Stimulated activated CD4-positive, alpha-beta T cell treated with anti-CD3 and anti-CD28 coated beads, Interleukin-4, amount 100 ng/mL, for 1 hour (primary cell): ENCODE measurements at places on chromosomes 5 and 9.
A peak's percentile ranks its signal among the peaks of the same experiment; 100 is the strongest.

DNA sequence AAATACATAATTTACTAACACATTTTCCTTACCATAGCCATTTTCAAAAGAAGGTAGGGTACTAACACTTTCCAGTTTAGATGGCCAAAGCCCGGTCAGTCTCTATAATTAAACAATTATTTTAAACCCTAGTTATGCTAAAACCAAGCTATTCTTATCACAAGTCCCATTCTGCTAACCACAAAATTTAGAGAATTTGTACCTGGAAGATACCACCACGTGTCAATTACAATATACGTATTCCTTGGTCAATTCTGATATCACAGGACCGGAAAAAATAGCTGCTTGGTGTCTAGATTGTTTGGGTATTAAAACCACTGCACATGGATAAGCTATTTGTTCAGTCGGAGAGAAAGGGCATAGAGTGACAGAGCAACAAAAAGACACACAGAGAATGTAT, 18.9 kb upstream of the SKP1 start:
- DNase-seq, result no peak

GRCh38 chr5:10533226-10533625, 30.6 kb upstream of the ANKRD33B start:
- DNase-seq, result peak; percentile 12

GRCh38 chr9:91421128-91421765, 2.4 kb downstream of the NFIL3 start:
- DNase-seq, result peak; percentile 10

GRCh38 chr9:97602430-97602829, 30.7 kb downstream of the TSTD2 start:
- no peak for DNase-seq

DNA sequence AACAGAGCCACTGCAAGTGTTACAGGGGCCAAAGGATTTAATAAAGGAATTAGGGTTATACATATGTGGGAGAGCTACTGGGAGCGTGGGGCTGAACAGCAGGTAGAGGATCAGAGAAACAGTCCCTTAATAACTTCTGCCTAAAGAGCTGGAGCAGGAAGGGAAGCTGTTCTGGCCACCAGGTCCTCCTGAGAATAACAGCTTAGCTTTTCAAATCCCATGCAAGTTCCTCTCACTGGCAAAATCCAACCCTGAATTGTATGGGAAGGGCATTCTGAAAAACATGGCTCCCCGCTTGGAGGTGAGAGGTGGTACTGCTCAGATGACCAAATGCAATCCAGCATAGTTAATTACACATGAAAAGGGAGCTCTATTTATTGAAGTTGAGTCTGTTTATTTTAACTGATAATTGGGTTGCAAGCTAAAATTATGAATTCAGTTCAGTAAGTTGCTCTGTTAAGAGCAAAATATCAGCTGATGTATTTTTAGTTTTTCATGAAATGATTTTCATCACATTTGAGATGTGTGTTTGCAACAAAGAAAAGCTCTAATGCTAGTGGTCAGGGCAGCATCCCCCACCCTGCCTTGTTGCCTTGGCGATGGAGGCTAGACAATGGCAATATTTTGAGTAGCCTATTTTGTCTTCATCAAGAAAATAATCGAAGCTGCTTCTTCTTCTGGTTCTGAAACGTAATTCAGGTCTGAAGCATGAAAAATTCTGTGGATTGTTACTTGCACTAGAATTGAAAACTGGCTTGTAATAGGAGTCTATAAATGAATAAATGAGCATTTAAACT, 58.4 kb upstream of the SH3GL2 start:
- DNase-seq, result no peak

- no peak for DNase-seq
These were observed 102.1 kb downstream of the COL23A1 start for GRCh38 chr5:178487911-178488600.

DNA sequence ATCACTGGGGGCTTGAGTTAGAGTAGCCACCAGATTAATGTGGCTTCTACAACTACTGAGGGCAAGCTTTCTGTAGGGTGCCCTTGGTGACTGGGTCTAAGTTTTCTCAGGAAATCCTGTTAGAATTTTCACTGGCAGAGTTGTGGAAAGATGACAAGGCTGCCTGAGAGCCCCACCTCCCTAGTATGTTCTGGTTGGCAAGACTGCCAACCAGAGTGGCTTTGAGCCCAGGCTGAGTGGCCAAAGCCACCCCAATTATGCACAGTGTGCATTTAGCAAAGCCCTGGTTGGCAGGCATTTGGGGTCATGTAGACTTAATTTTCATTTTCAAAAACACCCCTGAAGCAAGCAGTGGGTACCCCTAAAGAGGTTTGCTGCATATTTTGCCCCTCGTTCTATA, 136.7 kb upstream of the HAPLN1 start:
- DNase-seq, result no peak

DNA sequence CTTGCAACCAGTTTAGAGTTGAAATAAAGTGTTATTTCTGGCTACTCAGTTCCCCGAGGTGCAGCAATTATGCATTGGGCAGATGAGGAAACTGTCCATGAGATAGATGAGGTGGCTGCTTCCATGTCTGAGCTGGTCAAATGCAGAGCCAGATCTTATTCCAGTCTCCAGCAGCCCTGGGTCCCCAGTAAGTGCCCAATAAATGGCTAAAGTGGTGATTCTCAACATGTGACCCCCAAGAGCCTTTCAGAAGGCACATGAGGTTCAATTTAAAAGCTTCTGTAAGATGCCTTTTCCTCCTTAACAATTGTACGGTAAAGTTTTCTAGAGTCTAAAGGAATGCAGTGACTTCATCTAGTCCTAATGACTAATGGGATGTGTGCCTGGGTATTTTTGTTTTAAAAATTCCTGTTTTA, 17.5 kb downstream of the ATOX1 start:
- DNase-seq, result no peak

- DNase-seq, result no peak
These were observed 31.7 kb upstream of the CCL21 start for GRCh38 chr9:34741628-34742027.

DNA sequence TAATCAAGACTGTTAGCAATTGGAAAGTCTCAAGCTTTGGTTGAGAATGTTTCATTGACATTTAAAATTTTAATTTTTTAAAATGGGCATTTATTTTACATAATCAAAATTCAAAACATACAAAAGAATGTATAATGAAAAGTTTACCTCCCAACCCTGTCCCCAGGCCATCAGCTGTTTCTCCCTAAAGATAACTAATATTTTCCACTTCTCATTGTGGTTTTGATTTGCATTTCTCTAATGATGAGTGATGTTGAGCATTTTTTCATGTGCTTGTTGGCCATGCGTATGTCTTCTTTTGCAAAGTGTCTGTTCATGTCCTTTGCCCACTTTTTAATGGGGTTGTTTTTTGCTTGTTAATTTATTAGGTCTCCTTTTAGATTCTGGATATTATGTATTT, 11.4 kb upstream of the MACIR start:
- no peak for DNase-seq

- DNase-seq, result no peak
These were observed 62.1 kb downstream of the SLC44A1 start for GRCh38 chr9:105306351-105307140.

DNA sequence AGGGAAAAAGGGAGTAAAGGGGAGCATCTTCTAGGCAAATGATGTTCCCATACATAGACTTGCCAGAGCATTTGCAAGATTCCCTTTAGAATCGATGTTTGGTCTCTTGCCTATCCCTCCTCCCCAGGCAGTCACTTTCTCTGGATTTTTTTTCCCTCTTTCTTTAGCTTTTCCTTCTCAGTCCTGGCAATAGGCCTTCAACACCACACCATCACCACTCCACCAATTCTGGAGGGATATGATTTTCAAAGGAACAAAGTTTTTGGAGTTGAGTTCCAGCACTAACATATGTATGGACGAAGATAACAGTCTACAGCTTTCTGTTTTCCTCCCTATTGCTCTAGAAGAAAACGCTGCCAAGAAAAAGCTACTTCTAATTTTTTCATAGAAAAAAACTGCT, 377.4 kb downstream of the PDE4D start:
- DNase-seq, result no peak

GRCh38 chr9:114238891-114239875, 83.7 kb upstream of the ORM1 start:
- no peak for DNase-seq
